ENCODE measurements at places on chromosomes 11 and 22.

DNA sequence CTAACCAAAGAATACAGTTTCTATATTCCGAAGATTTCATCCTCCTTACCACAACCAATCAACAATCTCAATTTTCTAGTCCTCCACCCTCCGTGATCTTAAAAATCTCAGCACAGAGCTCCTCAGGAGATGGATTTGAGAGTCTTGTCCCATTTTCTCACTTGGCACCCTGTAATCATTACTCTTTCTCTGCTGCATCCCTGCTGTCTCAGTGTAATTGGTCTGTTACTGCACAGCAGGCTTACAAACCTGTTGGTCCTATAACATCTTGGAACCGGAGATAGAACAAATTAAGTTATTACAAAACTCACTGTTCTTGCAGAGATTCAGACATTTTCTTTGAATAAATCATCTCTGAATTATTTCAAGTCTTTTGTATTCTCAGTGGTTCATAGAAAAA, 1227.2 kb downstream of the JRKL start:
- DNase-seq, result no peak

DNA sequence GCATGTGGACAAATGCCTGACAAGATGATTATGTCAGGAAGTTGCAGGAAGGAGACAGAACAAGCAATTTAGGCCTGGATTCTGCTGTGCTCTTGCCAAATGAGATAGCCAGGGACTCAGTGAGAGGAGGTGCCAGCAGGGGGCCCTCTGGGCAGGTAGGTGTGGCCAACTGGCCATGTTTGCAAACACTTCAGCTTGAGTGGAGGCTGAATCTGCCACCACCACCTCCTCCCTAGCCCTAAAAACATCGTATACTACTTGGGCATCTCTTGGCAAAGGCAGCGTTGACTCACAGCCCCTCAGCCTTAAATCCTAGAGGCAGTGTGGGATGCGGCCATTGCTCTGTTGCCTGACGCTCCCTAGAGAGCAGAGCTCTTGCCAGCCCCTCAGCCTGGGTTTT, 95.1 kb upstream of the PLET1 start:
- no peak for DNase-seq

GRCh38 chr11:61091373-61092279, 10.7 kb upstream of the CD5 start:
- peak; percentile 57 for DNase-seq

DNA sequence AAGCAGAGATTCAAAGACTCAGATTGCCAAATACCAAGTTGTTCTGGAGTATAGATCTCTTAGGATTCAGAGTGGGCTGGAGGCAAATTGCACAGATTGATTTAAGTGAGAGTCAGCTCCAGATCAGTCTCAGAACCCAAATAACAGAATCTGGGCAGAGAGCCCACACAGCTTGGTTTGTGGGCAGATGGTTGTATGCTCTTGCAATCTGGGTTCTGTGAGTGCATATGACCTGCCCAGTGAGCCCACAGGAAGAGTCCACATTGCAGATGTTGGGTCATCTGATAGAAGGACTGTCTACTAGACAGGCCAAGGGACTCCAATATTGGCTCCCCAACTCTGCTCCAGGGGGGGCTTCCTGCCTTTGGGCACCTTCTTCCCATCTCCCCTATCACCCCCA, 65.9 kb downstream of the ADAMTS15 start:
- DNase-seq, result no peak

GRCh38 chr11:46065681-46066080, 55.6 kb downstream of the PHF21A start:
- no peak for DNase-seq

- peak; percentile 14 for DNase-seq
Observed at GRCh38 chr22:17980638-17981051, 43.7 kb downstream of the MICAL3 start.

- peak; percentile 83 for DNase-seq
Observed at GRCh38 chr11:34614344-34615104, 6.4 kb upstream of the EHF start.

GRCh38 chr11:106152824-106153223, 75.4 kb downstream of the AASDHPPT start:
- no peak for DNase-seq

All from inflammatory macrophage treated with lipopolysaccharide for 4 hours (primary cell).